Caudate nucleus (tissue), 63 donors: ENCODE measurements at places on chromosomes 13 and 19.

DNA sequence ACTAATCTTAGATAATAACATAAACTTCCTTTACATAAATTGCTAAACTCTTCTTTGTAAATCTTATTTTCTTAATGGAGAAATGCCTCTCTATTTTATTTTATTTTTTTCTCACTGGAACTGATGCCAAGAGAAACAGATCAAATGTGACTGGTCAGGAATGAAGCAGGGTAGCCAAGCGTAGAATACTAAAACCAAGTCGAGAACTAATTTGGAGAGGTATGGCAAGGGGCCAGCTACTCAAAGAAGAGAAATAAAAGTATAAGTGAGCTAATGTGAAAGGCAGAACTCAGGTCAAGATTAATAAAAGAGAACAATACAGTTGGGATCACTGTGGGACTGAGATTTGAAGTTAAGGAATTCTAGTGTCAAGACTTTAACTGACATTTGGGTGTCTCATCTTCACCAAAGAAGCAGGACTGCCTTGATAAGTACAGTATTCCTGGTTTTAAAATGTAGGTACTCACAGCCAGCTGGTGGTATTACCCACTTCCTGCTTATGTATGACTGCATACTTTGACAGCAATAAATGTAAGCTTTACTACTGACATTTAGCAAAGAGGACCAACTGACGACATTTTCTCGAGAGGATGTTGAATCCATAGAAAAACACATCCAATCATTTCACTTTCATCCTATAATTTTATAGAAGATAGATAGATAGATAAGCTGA is 1192.2 kb downstream of the EFNB2 start:
- no peak for DNase-seq

DNA sequence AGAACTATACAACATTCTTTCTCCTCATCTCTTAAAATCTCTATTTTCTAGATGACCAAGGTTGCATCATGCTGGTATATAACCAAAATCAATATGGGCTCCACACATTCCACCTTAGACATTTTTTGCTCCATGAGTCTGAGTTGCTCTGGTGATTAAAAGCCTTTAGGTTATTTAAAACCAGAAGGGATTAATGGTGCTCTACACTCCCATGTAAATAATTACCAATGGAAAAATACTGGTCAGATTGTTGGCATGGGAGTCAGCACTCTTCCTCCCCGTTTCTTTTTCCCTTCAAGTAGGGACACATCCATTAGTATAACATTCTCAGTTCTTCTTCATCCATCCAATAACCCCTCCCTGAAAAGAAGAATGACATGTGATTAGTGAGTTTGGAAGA is 747.7 kb downstream of the PCDH17 start:
- DNase-seq, result no peak

DNA sequence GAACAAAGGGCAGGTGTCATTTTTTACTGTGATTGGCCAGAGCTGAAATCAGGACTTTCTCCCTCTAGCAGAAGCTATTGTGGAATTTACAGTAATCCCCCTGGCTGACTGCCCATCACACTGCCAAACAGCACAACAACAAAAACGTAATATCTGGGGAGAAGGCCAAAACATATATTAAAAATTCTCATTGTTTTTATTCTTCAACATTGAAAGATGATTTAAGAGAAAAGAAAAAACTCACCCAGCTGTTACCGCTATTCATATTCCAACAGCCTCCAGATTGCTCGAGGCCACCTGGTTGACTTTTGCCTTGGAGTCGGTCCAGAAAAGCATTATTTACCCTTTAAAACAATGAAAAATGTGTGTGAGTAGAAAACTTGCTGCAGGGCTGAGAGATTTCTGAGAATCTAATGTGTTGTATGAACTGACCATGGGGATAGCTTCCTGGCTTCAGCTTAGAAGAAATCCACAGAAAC is 97.2 kb downstream of the EPSTI1 start:
- DNase-seq, result no peak

- DNase-seq, result no peak
Measured at GRCh38 chr13:72097568-72097967, 230.6 kb upstream of the DACH1 start.

DNA sequence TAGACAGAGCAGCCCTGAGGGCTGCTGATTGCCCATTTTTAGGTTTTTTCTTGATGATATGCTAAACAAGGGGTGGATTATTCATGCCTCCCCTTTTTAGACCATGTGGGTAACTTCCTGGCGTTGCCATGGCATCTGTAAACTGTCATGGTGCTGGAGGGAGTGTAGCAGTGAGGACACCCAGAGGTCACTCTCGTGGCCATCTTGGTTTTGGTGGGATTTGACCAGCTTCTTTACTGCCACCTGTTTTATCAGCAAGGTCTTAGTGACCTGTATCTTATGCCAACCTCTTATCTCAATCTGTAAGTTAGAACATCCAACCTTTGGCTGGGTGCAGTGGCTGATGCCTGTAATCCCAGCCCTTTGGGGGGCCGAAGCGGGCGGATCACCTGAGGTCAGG is 148.0 kb downstream of the PTPRS start:
- no peak for DNase-seq

- no peak for DNase-seq
Measured at GRCh38 chr19:51807925-51808324, 13.0 kb downstream of the FPR3 start.

DNA sequence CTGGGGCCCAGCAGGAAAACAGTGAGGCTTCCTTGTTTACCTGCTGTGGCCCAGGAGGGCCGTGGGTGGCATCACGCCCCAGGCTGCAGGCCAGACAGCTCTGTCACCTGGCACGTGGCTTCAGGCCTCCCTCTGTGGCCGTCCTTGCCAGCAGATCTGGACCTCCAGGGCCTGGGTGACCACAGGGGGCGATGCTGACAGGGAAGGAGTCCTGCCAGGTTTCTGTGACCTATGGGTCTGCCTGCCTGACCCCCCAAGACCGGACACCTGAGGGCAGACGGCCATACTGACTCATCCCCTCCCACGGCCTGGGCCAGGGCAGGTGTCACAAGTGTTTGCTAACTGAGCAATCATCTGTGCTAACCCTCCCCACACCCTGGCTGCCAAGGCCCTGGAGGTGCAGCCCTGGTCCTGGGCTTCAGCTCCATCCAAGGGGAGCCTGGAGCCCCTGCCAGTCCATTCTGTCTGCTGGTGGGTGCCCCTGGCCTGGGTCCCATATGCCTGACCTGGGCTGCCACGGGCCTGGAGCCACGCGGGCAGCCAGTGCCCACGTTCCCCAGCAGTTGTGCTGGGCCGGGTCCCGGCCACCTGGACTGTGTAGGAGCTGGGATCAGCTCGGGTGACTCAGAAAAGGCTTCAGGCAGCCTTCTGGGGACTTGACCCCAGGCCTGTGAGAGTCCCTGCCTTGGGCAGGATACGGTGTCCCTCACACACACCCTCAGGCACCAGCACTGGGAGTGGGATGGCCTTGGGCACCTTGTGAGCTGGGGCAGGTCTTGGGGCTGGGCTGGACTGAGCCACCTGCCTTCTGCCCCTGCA is 3.7 kb downstream of the CDC34 start:
- DNase-seq, result no peak

GRCh38 chr13:101408992-101409656 is 7.2 kb downstream of the NALCN start:
- no peak for DNase-seq

DNA sequence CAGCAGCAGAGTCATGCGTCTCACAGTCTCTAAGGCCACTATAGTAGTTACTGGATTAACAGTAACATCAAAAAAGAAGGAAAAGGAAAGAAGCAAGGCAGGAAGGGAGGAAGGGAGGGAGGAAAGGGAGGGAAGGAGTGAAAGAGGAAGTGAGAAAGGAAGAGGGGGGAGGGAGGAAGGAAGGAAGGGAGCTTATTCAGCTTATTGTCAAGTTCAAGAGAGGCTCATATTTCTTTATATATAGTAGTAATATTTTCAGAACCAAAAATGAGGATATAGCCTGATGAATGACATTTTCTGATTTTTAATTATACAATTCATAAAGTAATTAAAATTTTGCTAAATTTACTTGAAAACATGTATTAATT is 17.7 kb upstream of the RUBCNL start:
- DNase-seq, result no peak

DNA sequence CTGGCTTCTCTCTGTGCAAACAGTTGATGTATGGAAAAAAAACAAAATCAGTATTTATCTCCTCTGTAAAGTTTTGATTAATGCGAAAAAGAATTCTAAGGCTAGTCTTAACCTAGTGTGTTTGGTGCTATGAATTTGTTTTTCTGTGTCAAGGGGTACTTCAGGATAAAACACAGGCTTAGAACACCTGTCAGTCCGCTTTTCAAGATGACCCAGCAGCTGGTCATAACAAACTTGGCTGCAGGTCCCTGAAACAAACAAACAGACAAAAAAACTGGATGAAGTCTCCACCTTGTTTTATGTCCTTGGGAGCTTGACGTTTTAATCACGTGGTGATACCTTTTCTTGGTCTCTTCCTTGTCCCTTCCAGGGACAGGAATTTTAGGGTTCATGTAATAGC is 689.3 kb downstream of the UQCRFS1 start:
- no peak for DNase-seq

- no peak for DNase-seq
Measured at GRCh38 chr13:74778946-74779345, 644.7 kb upstream of the KLF12 start.

DNA sequence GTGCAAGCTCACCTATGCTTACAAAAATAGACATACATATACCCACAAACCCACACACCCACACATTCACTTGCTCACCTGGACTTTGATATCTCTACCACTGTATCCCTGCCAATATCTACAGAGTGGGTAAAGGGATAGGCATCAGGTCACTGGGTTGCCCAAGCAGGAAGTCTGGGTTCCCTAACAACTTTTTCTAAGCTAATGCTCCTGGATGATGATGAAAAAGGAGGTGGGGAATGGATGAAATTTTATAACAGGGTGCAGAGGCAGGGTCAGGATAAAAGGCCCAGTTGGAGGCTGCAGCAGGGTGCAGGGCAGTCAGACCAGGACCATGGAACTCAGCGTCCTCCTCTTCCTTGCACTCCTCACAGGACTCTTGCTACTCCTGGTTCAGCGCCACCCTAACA is at the start of gene CYP2B6:
CYP2B6 (plus strand) TSS at position 311 of the 410 bp plus-strand sequence; CDS start at position 335, 24 bp downstream.
- DNase-seq, result no peak

GRCh38 chr19:11662278-11662677 is 65.0 kb downstream of the ZNF627 start:
- DNase-seq, result no peak

DNA sequence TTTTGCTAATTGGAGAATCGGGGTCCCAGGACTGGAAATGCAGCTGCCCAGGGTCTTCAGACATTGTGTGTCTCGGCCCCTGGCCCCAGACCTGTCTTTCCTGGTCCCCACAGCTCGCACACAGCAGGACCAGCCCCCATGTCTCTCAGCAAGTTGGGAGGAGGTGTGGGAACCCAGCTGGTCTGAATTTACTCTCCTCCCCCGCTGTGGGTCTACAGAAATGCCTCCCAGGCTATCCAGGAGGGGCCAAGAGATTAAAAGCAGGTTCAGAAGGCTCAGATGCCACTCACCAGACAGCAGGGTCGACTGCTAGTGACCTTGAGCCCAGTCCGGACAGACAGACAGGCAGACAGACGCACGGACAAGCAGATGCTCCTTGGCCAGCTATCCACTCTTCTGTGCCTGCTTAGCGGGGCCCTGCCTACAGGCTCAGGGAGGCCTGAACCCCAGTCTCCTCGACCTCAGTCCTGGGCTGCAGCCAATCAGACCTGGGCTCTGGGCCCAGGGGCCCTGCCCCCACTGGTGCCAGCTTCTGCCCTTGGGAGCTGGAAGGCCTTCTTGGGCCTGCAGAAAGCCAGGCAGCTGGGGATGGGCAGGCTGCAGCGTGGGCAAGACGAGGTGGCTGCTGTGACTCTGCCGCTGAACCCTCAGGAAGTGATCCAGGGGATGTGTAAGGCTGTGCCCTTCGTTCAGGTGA is at the start of gene DAND5:
DAND5 (plus strand) TSS at position 285 of the 697 bp plus-strand sequence; CDS start at position 370, 85 bp downstream.
- no peak for DNase-seq

DNA sequence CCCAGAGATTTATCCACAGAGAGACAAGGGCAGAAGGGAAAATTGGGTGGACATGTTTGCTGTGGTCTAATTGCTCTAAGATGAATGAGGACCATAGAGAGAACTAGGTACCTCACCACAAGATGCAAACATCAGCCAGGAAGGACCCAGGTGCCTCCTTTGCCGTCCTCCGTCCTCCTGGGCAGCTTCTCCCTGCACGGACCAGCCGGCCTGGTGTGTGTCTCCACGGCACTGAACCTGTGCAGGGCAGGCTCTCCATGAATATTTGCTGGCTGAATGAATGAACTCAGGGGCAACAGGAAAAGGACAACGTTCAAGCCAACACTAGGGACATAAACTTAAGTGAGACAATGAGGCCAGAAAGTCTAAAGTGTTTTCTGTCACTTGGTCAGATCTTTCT is 143.9 kb downstream of the ZNF536 start:
- DNase-seq, result no peak

- no peak for DNase-seq
Measured at GRCh38 chr19:39167461-39168257, 29.1 kb upstream of the NCCRP1 start.

GRCh38 chr19:54481326-54481930 is 8.3 kb upstream of the CDC42EP5 start:
- no peak for DNase-seq
